ENCODE measurements at places on chromosomes 11 and 22.

DNA sequence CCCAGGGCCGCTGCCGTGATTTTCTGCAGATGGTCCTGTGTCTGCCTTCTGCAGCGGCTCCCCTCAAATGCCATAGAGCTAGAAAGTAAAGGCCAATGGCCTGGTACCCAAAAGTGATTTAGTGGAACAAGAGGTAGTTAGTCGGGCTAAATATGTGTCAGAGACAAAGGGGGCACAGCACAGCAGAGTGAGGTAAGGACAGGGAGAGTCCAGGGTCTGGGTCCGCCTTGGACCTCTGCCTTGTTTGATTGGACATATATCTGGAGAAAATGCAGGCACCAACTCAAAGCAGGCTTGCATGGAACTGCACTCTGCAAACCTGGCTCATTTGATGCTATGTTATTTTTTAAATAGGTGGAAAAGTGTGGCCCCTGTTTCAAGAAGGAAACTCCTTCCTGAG lies 249.6 kb upstream of the B3GAT1 start:
- no peak for DNase-seq

GRCh38 chr11:114135737-114136151 lies 76.2 kb downstream of the ZBTB16 start:
- DNase-seq: no peak

GRCh38 chr11:60900673-60901404 lies 5.5 kb downstream of the PRPF19 start:
- no peak for DNase-seq

- DNase-seq: no peak
Observed at GRCh38 chr11:70829134-70829885, 423.1 kb downstream of the SHANK2 start.

DNA sequence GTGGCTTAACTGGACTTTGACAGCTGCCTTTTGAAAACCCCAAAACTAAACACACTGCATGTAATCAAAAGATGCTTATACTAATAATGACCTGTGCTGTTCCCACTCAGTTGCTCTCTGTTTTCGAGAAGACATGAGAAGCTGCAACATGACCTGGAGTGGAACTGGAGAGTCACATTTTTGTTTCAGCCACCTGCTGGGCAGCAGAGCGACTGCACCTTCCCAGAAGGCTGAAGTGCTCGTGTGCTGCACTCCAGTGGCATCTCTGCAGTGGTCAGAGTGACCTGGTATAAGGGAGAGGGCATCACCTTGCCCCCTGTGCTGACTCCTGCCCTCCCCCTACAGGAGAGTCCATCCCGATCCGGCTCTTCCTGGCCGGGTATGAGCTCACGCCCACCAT lies 8.6 kb downstream of the THYN1 start:
- DNase-seq: no peak

DNA sequence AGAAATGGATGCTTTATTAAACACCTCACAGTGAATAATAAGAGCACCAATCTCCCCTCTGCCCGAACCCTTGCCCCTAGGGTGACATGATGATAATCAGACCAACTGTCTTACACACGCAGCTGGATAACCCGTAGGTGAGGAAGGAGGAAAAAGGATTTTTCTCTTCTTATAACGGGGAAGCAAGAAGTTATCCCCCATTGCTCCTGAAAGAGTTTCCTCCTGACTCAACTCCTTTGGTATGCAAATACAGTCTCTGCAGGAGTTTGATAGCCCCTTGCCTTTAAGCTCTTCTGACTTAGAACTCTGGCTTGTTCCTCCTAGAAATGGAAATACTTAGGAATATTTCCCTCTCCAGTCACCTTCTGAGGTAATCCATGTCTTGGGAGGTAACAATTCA lies 455.8 kb downstream of the TMEM135 start:
- DNase-seq: no peak

GRCh38 chr11:21390430-21390829 lies 721.0 kb downstream of the NELL1 start:
- no peak for DNase-seq

DNA sequence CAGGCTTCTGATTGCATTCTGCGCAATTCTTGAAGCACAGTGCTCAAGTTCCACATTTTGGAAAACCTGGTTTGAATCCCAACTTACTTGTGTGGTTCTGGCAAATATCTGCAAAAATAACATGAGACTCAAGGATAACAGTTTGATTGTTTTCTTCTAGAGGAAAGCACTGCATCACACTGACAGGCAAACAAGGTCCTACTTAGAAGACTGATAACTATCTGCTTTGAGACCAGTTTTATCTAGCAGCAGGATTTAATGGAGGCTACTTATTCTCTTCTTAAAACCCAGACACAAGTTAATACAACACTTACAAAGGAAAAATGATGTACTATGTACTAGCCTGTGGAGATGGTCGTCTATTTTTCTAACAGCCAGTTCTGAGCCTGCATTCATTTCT lies 41.4 kb downstream of the RIC3 start:
- no peak for DNase-seq

- no peak for DNase-seq
Observed at GRCh38 chr11:69366591-69366990, 72.6 kb downstream of the MYEOV start.

- no peak for DNase-seq
Observed at GRCh38 chr11:46672381-46672839, 28.0 kb downstream of the ARHGAP1 start.

GRCh38 chr11:77407613-77408012 lies 66.3 kb downstream of the PAK1 start:
- no peak for DNase-seq

GRCh38 chr22:26585104-26585790 lies 4.7 kb downstream of the TPST2 start:
- DNase-seq: no peak

DNA sequence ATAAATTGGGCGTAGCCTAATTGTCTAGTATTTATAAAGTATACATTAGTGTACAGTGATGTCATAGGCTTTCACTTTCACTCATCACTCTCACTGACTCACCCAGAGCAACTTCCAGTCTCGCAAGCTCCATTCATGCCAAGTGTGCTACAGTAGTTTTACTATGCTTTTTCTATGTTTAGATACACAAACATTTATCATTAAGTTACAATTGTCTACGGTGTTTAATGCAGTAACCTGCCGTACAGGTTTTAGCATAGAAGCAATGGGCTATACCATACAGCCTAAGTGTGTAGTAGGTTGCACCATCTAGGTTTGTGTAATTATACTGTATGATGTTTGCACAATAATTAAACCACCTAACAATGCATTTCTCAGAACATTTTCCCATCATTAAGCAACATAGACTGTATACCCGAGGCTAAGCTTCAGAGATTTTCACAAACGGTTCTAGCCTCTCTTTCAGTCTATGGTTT lies 17.5 kb downstream of the OR9G1 start:
- DNase-seq: no peak

- no peak for DNase-seq
Observed at GRCh38 chr11:11436715-11437313, 83.8 kb upstream of the CSNK2A3 start.

- DNase-seq: no peak
Observed at GRCh38 chr11:110065189-110065588, 28.0 kb upstream of the ZC3H12C start.

GRCh38 chr11:84825106-84825660 lies 802.0 kb downstream of the DLG2 start:
- no peak for DNase-seq

- no peak for DNase-seq
Observed at GRCh38 chr22:37749831-37750595, 53.2 kb downstream of the TRIOBP start.

DNA sequence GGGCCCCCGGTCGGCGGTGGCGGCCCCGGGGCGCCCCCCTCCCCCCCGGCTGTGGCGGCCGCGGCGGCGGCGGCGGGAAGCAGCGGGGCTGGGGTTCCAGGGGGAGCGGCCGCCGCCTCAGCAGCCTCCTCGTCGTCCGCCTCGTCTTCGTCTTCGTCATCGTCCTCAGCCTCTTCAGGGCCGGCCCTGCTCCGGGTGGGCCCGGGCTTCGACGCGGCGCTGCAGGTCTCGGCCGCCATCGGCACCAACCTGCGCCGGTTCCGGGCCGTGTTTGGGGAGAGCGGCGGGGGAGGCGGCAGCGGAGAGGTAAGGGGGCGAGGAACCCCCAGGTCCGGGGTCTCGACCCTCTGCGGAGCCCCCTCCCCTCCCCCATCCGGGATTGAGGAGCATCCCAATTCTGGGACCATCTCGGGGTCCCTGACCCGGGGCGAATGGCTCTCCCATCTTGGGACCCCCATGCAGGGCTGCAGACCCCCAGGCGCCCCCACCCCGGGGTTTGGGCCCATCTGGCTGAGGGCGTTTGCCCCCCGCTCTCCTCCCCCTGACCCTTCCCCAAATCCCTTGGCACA lies 431 bp downstream of the KMT2A start:
- peak; percentile 72 for DNase-seq

- no peak for DNase-seq
Observed at GRCh38 chr11:67372993-67373647, at the start of gene CLCF1. CLCF1 (minus strand) TSS chr11:67373598; CDS start chr11:67373539, 59 bp downstream.

GRCh38 chr11:96187822-96188221 lies 155.2 kb downstream of the MAML2 start:
- no peak for DNase-seq

- DNase-seq: no peak
Observed at GRCh38 chr11:60221692-60222091, 21.2 kb downstream of the MS4A4E start.

DNA sequence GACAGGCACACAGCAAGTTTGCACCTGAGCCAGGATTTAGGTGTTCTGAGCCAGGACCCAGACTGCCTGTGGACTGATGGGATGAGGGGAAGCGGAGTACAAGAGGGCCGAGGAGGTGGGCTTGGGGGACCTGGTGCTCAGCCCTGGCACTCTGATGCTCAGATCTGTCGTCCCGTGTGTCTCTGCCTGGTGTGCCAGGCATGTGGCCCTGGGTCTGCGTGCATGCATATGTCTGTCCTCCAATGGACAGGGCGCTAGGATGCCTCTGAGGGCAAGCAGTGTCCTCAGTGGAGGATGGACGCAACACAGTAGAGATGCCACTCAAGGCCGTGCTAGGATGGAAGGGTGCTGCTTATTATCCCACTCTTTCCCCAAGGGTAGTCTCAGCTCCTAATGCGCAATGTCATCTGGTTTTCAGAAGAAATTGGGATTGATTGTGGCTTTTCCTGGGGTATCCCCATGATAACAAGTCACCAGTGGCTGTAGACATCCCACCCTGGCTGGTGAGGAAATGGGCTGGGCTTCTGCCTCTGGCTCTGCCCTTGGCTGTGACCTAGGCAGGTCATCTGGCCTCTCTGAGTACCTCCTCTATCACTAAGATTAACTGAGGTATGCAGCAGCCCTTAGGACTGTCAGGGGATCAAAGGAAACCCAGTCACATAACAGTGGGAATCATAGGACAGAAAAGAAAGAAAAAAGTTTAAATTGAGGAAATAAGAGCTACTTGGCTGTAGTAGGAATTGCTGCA lies 35.7 kb upstream of the SUSD2 start:
- DNase-seq: no peak

DNA sequence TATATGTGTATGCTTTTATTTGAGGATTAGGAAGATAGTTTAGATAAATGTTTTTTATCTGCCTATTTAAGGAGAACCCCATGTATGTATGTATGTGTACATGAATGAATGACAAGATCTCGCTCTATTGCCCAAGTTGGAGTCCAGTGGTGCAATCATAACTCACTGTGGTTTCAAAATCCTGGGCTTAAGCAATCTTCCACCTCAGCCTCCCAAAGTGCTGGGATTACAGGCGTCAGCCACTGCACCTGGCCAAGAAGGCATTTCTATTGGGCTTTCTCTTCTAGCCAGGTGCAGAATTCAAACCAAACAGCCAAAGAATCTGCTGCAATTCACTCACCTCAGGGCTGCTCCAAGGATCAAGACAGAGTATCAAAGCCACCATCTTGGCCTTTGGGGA lies 25.5 kb upstream of the DGKZ start:
- DNase-seq: no peak

All from CD8-positive, alpha-beta T cell (primary cell).